RWPE2 (cell line): ENCODE measurements at places on chromosomes 3 and 15.

GRCh38 chr15:67164401-67164791 is 90.1 kb downstream of the AAGAB start:
- DNase-seq, result no peak

- DNase-seq, result no peak
These were observed 40.6 kb upstream of the POLR2M start for GRCh38 chr15:57665939-57666338.

DNA sequence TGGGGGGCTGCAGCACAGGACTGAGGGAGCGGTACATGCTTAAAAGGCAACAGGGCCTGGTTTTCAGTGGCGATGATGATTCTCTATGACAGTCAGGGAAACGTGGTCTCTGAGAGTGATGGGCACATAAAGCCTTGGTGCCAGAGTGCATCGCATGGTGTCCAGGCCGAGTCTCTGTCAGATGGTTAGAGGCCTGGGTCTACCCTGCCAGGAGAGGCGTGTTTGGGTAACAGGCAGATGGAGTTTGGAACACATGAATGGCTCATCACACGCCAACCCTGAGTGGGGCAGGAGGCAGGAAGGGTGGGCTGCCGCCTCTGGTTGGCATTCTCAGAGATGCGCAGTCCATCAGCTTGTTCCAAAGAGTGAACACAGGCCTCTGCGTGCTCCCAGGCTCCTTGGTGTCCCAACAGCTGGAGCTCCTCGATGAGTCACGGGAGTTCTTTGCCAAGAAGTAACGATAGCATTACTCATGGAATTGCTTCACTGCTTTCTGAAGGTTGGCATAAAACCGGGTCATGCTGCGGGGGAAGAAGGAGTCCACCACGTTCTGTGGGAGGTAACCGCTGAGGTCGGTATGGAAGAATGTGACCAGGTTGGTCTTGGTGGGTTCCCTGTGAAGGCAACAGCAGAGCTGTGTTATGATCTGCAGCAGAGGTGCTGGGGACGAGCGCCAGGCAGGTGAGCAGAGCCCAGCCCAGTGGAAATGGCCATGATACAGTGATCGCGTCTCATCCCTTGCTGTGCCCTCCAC is 11.0 kb downstream of the STARD5 start:
- peak; percentile 98 for DNase-seq

GRCh38 chr3:146160964-146161662 is at the start of gene PLOD2:
Gene PLOD2, minus strand, starts transcription at chr3:146161184. Its CDS starts 195 bp downstream, at chr3:146160989.
- peak; percentile 86 for DNase-seq

GRCh38 chr15:32091505-32092380 is 61.4 kb downstream of the CHRNA7 start:
- no peak for DNase-seq

DNA sequence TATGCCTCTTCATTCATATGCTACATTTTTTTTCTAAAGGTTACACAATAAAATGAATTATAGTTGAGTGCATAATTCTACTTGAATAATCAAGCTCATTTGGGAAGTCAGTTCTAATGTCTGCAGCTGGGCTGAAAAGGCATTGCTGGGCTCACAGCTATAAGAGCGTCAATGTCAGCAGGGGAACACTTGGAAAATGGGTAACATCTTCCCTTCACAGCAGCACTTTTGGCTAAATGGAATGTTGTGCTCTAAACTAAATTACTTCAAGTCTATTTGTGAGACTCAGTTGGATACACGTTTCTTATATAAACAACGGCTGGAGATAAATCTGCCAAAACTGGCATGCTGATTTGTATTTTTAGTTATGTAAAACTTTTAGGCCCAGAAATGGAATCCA is 357.8 kb downstream of the TBL1XR1 start:
- DNase-seq, result no peak

- peak; percentile 0 for DNase-seq
These were observed 14.1 kb upstream of the APOD start for GRCh38 chr3:195597848-195598247.

- no peak for DNase-seq
These were observed 114.3 kb downstream of the LIPC start for GRCh38 chr15:58546066-58546591.

- peak; percentile 67 for DNase-seq
These were observed 11.3 kb downstream of the SHISA5 start for GRCh38 chr3:48492461-48493202.

DNA sequence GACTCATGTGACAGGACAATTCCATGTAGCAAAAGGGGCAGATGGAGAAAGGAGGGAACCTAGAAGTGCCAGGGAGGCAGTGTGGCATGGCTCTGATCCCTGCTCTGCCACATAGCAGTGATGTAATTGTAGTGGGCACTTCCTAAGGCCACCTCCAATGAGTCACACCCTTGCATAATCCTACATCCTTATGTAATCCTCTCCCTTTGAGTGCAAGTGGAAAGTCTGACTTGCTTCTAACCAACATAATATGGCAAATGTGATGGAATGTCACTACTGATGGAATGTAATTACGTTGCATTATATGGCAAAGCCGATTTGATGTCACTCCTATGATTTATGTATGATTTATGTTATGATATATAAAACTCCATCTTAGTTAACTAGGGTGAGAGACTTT is 72.9 kb upstream of the ATP2C1 start:
- no peak for DNase-seq

GRCh38 chr15:45855907-45856579 is 221.2 kb downstream of the SQOR start:
- DNase-seq, result no peak
